ENCODE measurements at places on chromosomes 16 and 17. TPM values are rescaled to one million over a fixed set of nuclear protein-coding genes. Genes with fewer than 3 reads are reported as not detected.

DNA sequence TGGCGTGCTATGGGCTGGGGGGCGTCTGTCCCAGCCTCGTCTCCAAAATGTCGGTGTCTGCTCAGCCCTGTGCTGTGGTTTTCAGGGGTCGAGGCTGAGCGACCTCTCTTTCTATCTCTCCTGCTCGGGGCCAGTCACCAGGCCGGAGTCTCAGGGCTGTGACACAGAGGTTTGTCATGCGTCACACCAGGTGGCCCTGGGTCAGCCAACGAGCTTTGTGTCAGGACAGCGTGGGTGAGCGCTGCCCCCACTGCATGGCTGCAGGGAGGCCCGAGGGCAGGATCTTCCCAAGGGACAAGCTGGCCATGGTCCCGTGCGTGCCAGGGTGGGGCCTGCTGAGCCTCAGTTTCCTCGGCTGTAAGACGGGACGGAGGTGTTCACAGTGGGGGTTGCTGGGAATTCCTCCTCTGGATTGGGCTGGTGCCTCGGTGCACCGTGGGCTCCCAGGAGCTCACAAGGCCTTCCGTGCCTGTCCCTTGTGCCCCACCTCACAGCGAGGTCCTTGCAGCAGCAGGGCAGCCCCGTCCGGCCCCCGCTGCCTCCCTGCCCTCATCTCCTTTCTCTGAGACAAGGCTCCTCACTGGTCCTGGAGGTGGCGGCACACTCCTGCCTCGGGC, 50.5 kb downstream of the CBFA2T3 start:
- no peak for DNase-seq

The ALOX12B gene
- not detected for total RNA-seq

The HOXB8 gene
- not detected for total RNA-seq

DNA sequence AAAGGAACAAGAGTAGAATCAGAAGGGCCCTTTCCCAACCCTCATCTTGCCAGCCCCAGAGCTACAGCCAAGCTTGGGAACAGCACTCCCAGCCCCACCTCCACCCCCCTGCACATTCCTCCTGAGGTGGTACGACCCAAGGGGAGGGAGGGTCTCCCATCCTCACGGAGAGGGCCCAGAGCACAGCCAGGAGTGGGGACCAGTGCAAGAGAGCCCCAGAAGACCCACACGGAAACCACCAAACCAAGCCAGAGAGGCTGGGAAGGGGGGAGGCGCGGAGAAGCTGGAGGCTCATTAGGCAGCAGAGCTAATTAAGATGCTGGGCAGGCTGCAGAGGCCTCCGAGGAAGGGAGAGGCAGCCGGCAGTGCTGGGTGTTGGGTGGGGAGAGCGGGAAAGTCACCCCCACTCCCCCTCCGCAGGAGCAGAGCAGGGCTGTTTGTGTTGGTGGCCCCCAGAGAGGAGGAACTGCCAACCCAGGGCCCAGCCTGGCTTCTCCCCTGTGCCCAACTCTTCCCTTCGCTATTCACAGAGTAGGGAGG, 2.4 kb downstream of the CACNB1 start:
- DNase-seq: peak; percentile 60

The SLC6A4 gene
- 0.36 TPM for total RNA-seq

- DNase-seq: peak; percentile 85
These were observed 73.0 kb downstream of the ABCC6 start for GRCh38 chr16:16150117-16150877.

- no peak for DNase-seq
These were observed 7.6 kb downstream of the SYT17 start for GRCh38 chr16:19175492-19176262.

The RRAD gene
- total RNA-seq: 3.2 TPM

All from osteoblast (primary cell).